ENCODE measurements at places on chromosomes 12 and 14.

GRCh38 chr12:105748806-105749600 lies 389.8 kb downstream of the NUAK1 start:
- no peak for DNase-seq

DNA sequence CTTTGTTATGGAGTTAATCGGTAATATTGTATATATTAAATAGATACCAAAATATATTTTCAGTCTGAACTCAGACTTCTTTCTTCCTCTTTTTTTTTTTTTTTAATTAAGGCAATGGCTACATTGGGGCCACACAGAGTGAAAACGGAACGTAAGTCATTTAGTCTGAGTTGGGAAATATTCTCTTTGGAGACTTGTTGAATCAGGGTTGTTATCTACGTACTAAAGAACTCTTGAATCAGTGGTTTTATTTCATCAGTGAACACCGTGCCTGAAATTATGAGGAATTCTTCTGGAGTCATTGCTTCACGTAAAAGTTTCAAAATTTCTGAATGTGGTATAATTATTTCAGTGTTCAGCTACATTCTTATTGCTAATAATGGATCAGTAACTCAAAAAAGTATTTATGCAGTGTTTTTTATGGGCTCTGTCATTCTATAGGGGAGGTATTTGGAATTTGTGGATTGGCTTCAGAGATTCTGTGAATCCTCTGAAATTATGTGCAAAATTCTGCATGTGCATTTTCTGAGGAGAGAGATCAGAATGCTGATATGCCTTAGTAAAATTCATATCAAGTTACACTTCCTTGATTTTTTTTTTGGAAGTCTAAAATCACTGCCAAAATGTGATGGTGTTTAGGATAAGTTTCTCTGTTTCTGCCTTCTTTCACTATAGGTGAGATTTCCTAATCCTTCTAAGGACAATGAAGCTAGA lies 39.6 kb downstream of the BRMS1L start:
- no peak for DNase-seq

DNA sequence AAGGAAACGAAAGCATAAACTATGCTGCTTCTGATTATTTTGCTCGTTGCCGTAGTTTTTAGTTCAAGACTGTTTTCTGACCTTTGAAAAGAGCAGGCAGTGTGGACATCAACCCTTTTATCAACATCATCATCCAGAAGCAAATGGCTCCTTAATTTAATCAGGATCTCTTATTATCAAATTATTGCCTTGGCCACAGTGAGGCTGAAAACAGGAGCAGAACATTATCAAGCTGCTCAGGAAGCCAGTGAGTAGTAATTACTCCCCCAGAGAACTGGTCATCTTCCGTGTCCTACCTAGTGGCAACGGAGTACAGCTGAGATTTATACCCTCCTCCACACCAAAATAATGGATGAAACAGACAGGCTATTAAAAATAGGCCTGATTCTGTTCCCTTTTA lies 2.2 kb upstream of the DIABLO start:
- DNase-seq = no peak

- DNase-seq = no peak
Observed at GRCh38 chr14:104524726-104525125, 54.8 kb upstream of the C14orf180 start.

GRCh38 chr14:36682338-36682737 lies 20.7 kb downstream of the PAX9 start:
- no peak for DNase-seq

GRCh38 chr12:129903956-129904829 lies at the start of gene TMEM132D:
Gene TMEM132D (minus strand): TSS chr12:129904025.
- no peak for DNase-seq

GRCh38 chr12:114995891-114996290 lies 311.9 kb upstream of the TBX3 start:
- DNase-seq = no peak

- DNase-seq = no peak
Observed at GRCh38 chr14:68687746-68688145, 105.1 kb downstream of the ZFP36L1 start.

- DNase-seq = peak; percentile 44
Observed at GRCh38 chr14:28102001-28102400, 664.6 kb upstream of the FOXG1 start.

GRCh38 chr14:20684662-20685456 lies 499 bp downstream of the RNASE4 start:
- no peak for DNase-seq

DNA sequence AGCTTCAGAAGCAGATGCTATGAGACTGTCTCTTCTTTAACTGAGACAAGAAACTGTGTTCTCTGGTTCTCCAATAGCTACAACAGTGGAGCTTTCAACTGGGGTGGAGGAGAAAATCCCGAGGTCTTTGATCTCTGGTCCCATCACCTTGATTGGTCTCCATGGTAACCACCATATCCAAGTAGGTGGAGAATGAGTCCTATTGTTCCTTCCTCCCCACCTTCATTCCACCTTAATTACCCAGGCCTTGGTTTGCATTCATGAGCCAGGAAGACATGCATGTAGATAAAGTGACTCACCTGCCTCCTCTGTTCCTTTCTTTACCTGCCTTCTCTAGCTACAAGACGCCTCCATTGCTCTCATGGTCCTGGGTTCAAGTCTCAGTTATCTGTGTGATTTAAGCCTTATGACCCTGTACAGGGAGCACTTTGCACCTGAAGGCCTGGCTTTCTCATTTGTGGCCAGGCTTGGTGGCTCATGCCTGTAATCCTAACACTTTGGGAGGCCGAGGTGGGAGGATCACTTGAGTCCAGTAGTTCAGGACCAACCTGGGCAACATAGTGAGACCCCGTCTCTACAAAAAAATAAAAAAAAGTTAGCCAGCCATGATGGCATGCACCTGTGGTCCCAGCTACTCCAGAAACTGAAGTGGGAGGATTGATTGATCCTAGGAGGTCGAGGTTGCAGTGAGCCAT lies 157.7 kb upstream of the TBX3 start:
- DNase-seq = no peak

GRCh38 chr14:83614956-83615355 lies 1915.0 kb upstream of the FLRT2 start:
- DNase-seq = peak; percentile 96

DNA sequence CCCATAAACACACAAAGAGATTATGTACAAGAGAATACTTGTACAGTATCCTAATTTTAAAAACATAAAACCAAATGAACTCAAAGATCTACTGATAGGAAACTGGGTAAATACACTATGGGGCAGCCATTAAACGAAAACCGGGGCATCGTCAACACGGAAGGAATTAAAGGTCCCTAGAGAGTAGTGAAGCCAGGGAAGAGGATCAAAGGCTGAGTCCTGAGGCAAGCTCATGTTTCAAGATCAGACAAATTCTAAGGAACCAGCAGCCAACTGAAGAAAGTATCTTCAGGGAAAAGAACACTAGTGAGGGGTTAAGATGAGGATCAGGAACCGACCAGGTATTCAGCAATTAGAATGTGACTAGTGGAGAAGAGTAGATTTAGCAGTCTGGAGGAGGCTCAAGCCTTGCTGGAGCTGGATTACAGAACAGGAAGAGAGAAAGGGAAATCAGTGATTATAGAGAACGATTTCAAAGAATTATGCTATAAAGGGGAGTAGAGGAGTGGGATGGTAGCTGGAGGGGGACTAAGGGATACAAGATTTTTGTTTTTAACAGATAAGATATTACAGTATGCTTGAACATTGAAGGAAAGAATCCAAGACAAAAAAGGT lies 23.7 kb downstream of the SEL1L start:
- peak; percentile 91 for DNase-seq

DNA sequence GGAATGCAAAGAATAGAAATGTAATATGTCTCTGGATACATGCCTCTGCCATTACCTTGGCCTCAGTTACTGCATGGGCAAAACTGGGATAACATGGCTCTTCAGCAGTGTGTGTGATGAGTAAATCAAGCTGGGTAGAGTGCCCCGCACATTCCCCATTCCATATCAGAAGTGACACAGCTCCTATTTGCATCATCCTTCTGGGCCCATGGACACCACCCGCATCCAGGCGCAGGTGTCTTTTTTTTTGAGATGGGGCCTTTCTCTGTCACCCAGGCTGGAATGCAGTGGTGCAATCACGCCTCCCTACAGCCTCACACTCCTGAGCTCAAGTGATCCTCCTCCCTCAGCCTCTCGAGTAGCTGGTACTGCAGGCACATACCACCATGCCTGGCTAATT lies 31.6 kb downstream of the KRT76 start:
- no peak for DNase-seq

- no peak for DNase-seq
Observed at GRCh38 chr12:64525461-64526160, 73.7 kb downstream of the TBK1 start.

GRCh38 chr14:94532447-94532846 lies 23.2 kb upstream of the SERPINA12 start:
- no peak for DNase-seq

- no peak for DNase-seq
Observed at GRCh38 chr12:112907415-112908157, 824 bp downstream of the OAS1 start.

DNA sequence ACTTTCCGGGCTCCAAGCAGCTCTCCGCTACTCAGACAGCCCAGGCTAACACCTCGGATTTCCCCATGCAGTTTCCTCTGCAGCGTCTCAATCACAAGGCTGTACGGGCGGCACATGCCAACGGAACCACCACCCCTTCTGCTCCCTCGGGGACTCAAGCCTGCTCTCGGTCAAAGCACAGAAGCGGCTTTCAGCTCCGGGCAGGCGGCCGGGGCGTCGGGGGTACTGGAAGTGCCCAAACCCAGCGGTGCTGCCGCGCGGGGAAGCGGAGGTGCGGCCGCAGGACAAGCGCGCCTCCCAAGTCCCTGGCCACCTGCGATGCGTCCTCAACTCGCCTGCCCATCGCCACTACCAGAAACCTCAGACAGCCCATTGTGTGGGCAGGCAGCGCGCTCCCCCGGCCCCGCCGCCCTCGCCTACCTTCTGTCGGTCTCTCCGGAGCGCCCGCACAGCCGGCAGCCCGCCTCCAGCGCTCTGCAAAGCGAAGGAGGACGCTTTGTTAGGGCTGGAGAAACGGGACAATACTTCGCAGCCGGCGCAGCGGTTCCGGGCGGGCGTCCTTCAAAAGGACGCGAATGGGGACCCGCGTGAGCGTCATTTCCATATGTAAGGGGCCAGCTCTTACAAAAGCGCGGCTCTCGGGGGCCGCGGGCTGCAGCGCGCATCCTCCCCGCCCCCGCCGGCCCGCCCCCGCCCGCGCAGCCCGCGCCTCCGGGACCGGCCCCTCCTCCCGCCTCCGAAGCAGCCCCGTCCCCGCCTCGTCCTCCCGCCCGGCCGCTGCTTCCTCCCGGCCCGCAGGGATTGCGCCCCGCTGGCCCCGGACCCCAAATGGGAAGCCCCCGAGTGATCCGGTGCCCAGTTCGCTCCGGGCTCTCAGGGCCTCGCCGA lies 674 bp downstream of the NIN start:
- peak; percentile 58 for DNase-seq

DNA sequence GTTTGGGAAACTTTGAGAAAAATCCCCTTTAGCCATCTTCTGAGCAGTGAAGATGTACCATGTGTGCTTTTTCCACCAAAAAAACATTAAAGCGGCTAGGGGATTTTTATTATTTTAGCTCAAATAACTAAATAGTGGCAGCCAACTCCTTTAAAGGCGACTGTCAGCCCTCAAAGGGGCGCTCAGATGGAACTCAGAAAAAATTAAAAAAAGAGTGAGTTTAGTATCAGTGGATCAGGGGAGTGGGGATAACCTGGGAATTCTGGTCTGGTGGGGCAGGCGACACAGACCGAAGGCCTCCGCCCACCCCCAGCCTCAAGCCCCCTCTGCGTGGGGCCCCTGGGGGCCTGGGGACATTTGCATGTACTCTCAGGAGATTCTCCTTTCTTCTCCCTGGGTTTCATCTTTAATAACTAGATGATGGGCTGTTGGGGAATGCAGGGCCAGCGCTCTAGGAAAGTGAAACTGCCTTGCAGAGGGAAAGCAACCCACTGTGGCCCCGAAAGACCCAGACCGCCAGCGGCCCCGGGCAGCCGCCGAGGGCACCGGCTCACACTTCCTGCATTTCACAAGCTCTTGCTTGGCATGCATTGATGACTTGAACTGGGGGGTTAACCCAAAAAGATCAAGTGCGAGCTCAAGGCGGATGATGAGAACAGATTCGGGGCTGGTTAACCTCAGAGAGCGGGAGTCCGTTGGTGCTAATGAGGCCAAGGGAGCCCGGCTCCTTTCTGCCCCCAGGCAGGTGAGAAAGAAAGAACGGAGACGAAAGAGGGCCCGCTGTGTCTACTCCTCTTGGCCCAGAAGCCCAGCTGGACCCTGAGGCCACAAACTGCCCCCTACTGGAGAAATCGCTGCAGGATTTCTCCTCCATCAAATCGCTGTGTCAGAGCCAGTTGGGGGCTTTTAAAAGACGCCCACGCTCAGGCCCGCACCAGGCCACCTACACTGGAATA lies 7.3 kb upstream of the BATF start:
- no peak for DNase-seq

GRCh38 chr12:102824218-102824835 lies 92.7 kb downstream of the PAH start:
- DNase-seq = no peak

GRCh38 chr14:59919570-59920377 lies at the start of gene LRRC9:
Gene LRRC9 (plus strand): TSS chr14:59920144.
- DNase-seq = peak; percentile 98

DNA sequence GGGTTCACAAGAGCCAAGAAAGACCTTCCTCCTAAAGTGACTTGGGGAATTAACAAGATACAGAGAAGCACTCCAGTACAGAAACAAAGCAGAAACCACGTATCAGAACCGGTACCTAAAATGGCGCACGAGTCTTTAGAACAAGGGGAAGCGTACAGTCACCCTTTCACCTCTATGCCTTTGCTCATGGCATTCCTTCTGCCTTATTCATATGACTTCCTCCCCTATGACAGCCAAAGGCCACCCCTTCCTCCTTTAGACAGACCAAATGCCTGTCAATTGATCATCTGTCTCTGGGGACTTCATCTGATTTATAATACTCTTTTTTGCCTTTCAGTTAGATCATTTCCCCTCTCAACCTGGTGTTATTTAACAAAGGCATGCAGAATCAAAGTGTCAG lies 89.5 kb upstream of the OSBPL8 start:
- no peak for DNase-seq

- peak; percentile 22 for DNase-seq
Observed at GRCh38 chr14:89378119-89378518, 38.9 kb downstream of the FOXN3 start.

DNA sequence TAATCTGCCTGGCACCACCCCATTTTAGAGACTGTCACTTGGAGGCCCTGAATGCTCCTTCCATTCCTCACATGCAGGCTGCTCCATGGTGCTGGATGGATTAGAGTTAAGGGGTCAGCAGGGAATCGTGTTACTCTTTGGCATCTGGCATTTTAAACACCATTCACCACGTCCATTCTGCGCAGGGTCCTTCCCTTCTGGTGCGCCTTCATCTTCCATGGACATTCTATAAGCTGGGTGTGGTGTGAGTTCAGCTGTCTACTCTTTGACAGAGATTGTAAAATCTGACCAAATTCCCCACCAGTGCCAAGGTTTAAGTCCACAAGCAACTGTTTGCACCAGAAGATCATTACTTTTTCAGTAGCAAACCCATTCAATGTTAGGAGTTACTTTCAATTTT lies 47.8 kb downstream of the GIT2 start:
- no peak for DNase-seq

All from NCI-H2171 treated with DMSO at 0.1 percent for 48 hours (cell line).